ENCODE measurements at places on chromosomes 2 and 18.

GRCh38 chr2:39549718-39550464, 112.8 kb upstream of the MAP4K3 start:
- no peak for DNase-seq

- DNase-seq = no peak
Measured at GRCh38 chr2:205934443-205934842, 151.5 kb downstream of the INO80D start.

GRCh38 chr2:105621038-105621437, 123.7 kb upstream of the NCK2 start:
- DNase-seq = no peak

GRCh38 chr18:75350857-75351256, 76.6 kb downstream of the SMIM21 start:
- DNase-seq = no peak

DNA sequence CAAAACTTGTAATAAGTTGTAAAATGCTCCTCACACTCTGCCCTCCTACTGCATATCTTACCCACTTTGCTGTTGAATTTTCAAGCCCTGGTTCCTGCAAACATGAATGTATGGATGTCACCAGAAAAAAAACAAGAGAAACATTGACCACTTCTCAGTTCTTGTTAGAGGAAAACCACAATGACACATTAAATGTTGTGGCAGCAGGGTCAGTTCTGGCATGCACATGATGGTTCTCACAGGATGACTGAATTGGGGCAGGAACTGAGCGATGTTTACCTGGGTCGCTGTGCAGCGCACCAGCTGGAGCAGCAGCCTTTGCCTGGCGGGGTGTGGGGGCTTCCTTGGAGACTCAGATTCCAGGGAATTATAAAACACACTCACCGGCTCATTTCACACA, 14.0 kb upstream of the PRKCE start:
- DNase-seq = no peak

DNA sequence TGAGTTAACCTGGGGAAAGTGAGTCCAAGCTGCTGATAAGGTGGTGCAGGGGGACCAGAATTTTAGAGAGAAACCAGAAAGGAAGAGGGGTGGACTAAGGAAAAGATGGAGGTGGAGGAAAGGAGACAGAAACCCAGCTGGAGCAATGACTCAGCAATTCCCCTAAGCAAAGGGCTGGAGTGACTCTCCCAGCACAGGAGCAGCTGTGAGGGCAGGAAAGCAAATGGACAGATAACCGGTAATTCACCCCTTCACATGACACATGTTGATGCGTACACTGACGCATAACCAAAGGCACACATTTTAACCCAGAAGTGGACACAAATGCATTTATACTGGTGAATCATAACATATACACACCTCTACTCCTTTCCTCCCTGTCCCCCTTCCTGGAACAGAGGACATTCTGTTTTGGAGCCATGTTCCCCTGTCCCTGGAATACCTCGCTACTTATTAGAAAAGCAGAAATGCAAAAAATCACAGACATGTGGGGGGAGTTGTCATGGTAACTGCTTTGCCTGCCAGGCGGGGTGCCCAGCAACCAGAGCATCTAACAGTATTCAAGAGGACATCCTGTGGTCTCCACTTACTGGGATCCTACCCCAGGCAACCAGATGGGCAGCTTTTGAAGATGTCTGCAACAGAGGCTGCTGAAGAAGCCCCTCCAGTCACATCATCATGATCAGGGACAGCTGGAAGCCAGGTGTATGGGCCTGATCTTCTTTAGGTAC, 4.7 kb downstream of the CDK5R2 start:
- no peak for DNase-seq

DNA sequence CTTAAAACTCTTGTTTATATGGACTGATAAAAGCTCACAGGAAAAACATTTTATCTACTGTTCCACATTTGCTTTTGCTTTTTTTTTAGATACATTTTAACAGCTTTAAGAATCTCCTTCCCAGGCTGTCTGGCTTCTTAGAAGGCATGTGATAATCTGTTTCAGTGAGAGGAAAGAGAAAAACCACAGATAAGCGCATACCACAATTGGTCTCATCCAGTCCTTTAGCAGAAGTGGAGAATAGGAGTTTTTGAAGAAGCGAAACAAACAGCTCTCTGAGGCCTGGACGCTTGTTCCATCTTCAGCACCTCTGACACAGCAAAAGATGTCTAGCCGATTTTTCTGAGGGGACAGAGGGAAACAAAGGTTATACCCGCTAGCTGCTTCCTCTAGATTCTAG, 37.6 kb downstream of the RMC1 start:
- no peak for DNase-seq
